NCI-H2107 (cell line): ENCODE measurements at places on chromosomes 1 and 21.

GRCh38 chr21:45588086-45588825, 46.0 kb upstream of the SLC19A1 start:
- DNase-seq: no peak

GRCh38 chr1:172582889-172583288, 49.9 kb downstream of the SUCO start:
- DNase-seq: no peak

GRCh38 chr1:145740269-145740668, 21.0 kb downstream of the CD160 start:
- DNase-seq: no peak

- DNase-seq: no peak
Observed at GRCh38 chr1:89453123-89453972, 71.3 kb upstream of the LRRC8B start.

- DNase-seq: no peak
Observed at GRCh38 chr1:43074244-43074643, 97.8 kb downstream of the EBNA1BP2 start.

- DNase-seq: no peak
Observed at GRCh38 chr1:69777423-69777822, 209.7 kb downstream of the LRRC7 start.

DNA sequence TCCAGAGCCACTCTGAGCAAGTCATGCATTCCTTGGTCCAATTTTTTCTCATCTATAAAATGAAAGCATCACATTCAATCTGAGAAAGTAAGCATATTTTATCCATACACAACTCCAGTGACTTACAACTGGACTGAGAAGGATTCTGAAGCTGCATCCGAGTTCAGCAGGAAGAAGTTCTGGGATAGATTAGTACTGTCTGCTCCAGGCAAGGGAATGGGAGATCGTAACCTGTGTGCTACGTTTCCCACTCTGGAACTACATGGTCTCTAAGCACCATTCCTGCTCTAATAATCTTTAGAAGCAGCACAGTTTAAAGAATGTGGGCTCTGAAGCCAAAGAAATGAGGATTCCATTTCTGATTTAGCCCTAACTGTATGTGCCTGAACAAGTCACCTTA, 79.4 kb downstream of the LACTBL1 start:
- DNase-seq: no peak

DNA sequence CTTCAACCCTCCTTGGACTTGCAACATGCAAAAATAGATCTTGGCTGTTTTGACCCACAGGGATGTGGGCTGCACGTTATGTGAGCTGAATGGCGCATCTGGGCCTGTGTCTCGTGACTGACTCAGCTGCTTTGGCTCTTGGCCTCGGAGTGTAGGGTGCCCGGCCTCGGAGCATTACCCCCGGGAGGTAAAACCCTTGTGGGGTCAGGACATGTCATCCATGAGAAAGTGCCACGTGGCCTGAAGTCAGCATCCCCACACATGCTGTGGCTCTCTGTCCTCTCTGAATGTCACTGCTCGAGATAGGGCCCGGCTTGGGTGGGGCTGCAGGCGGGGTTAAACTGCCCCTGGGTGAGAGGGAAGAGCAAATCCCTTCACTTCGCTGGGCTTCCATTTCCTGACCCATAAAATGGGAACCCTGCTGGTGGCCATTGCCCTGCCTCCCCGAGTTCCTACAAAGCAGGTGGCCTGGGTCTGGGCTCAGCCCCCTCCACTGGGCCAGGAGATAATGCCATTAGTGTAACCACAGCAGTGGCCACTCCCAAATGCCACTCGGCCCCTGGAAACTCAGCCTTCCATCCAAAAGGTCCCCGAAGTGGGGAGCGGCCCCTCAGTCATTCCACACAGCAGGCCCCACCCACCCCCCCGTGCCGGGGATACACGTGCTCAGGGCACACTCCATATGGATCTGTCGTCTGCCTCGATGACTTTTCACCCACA, 22.8 kb upstream of the TSPEAR start:
- no peak for DNase-seq

DNA sequence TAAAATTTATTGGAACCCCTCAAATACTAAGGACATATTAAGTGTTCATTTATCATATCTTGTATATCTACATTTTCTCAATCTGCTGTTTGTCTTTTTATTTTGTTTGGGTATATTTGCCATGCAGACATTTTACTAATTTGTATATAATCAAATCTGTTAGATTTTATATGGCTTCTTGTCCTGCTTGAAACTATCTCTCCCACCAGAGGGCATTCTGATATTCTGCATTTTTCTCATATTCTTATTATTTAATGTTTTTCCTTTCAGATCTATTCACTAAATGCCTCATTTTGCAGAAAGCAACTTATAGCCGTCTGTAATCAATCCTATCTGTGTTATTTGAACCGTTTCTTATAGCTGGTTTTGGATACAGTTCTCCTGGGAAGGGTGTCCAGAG, 745.5 kb downstream of the LRRIQ3 start:
- no peak for DNase-seq

DNA sequence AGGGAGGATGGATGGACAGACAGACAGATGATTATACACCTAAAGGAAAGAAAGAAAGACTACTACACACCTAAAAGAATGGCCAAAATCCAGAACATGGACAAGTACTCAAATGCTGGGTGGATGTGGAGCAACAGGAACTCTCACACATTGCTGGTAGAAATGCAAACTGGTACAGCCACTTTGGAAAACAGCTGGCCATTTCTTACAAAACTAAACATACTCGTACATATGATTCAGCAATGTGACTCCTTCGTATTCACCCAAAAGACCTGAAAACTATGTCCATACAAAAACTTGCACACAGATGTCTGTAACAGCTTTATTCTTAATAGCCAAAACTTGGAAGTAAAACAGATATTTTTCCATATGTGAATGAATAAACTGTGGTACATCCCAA, 51.3 kb downstream of the PRPF38A start:
- no peak for DNase-seq

- DNase-seq: no peak
Observed at GRCh38 chr1:26277719-26278118, 2.2 kb upstream of the SH3BGRL3 start.

DNA sequence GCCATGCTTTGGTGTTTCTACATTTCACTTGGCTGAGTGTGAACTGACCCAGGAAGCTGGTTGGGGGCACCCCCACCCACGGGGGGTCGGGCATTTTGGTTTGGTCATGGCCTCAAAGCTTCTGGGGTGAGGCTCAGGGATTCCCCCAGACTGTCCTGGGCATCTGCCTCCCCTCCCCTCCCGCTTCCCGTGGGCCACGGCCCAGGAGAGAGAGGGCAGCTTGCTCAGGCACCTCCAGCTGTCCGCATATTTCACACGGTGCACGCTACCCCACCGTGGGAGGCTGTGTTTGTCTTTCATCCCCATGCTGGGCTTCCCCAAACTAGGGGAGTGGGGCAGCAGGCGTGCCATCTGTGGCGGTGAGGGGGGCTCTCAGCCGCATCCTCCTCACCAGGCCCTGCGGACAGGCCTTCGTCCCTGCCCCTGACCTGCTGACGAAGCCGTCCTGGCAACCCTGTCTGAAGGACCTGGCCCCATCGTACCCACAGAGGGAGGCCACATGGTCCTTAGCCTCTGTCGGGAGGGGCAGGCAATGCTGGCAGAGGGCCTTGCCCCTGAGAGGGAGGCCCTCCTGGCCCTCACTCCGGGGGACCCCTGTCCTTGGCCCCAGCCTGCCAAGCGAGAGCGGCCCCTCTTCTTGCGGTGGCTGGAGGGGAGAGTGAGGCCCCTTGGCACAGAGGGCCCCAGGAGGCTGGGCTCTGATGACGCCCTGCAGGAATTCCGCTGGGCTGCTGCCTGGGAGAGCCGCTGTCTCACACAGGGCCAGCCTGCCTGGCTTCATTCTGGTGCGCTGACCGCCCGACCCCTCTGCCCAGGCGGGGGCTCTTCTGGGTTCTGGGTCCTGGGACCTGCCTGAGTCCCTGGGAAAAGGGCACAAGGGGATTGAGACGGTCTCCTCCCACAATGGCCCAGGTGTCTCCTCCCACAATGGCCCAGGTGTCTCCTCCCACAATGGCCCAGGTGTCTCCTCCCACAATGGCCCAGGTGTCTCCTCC, 22.1 kb downstream of the TP73 start:
- no peak for DNase-seq

GRCh38 chr1:158833264-158833663, 2.1 kb downstream of the MNDA start:
- DNase-seq: no peak

DNA sequence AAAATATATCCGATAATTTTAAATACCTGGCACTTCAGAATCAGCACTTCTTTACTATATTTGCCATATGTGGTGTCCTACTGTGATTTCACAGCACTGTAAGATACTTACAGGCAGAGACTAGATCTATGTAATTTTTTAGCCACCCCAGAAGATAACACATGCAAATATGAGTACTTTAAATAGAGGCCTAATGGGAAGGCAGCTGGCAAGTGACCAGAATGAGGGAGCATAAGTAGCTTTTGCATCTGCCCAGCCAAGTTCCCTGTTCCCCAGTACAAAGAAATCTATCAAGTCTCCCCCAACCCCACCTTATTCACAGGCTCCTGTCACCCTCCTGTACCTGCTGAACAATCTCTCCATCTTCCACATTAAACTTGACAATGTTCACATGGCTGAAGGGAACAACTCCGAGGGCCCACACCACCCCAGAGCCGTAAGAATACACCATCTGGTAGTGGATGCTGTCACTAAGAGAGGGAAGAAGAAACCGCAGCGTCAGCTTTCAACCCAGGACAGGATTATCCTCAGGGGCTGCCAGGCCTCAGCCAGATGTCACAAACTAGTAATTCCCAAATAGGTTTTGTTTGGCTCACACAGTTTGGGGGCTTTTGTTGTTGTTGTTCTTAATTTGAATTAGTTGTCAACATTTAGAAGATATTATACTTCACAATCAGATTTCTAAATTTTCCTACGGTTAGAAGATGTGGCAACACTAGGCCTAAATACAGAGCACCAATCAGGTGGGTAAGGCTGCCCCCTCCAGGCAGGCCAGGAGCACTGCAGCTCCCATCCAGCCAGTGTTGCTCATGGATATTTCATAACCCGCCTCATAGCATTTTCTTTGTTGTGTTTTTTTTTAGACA, 10.4 kb downstream of the EMC1 start:
- DNase-seq: no peak

- DNase-seq: no peak
Observed at GRCh38 chr1:61280452-61280851, 198.1 kb downstream of the NFIA start.

DNA sequence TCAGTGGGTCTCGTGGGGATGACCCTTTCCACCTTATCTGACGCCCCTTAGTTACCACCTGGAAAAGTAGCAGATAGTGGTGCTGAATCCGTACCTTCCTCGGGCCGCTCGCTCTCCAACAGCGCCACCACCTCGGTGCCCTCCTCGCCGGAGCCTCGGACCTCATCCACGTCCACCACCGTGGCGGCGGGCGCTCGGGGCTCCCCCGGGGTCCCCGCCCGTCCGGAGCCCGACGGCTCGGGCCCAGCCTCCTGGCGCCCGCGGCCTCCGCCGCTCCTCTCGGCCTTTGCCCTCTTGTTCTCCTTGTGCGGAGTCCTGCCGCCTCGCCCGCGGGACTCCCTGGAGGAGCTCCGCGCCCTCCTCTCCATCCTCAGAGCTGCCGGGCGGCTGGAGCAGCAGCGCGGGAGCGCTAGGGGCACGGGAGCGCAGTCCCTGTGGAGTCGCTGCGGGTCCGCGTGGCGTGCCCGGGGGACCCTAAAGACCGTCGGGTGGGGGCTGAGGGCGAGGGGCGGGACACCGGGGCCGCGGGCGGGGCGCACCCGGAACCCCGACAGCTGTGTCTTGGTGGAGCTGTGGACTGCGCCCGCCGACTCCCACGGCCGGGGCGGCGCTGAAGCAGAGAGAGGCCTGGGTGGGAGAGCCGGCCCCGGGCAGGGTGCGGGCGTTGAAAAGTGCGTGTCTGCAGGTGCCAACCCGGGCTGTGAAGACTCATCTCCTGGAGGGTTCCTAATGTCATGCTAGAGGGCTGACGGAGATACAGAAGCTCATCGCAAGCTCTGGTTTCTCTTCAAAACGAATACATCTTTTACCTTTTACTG, at the start of gene NPHS2:
Gene NPHS2 (minus strand): TSS at position 452 of the 818 bp plus-strand sequence. CDS start 84 bp downstream, at position 368.
- no peak for DNase-seq

DNA sequence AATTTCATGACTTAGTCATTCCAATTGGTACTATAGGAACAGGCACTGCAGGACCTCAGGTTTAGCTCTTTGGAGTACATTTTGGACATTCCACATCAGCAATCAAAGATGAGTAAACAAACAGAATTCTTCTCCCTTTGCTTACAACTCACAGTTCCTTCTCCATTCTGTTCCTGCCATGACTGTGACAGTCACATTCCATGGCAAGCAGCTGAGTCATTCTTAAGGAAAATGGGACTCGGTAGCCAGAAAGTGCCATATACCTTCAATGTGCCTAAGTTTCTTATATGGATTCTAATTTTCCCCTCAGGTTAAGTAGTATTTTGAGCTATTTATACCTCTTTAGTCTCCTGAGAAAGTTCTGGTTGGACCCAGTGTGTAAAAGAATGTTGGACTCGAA, 25.6 kb downstream of the CRCT1 start:
- DNase-seq: no peak

- DNase-seq: no peak
Observed at GRCh38 chr1:67368046-67368514, 60.4 kb downstream of the IL12RB2 start.

DNA sequence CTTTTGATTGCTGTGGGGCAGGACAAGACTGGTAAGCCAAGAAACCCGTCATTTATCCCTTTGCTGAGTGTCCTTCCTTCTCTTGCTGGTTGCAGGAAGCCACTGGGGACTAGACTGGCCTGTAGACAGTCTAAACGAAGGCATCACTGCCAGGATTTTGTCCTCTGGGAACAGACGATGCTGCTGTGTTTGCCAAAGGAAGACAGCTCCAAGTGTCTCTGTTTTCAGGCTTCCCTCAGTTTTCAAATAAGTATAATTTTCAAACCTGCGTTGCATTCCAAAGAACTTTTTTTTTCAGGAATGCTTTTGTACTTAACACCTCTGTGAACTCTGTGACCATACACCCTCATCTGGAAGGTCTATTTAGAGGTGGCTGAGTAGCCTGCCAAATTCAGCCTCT, 269.4 kb downstream of the HLX start:
- no peak for DNase-seq
